ENCODE measurements at places on chromosomes 16 and 17.

- no peak for DNase-seq
Measured at GRCh38 chr17:12769981-12770380, 19.3 kb upstream of the ARHGAP44 start.

GRCh38 chr17:4476017-4476416, 22.7 kb upstream of the SPNS2 start:
- no peak for DNase-seq

- no peak for DNase-seq
Measured at GRCh38 chr16:10776280-10776679, 32.6 kb downstream of the NUBP1 start.

GRCh38 chr16:89118361-89119165, 24.9 kb downstream of the ACSF3 start:
- no peak for DNase-seq
